Hepatocyte (in vitro differentiated cells): ENCODE measurements at places on chromosomes 4 and X. TPM values are rescaled to one million over a fixed set of nuclear protein-coding genes. Genes with fewer than 3 reads are reported as not detected.

DNA sequence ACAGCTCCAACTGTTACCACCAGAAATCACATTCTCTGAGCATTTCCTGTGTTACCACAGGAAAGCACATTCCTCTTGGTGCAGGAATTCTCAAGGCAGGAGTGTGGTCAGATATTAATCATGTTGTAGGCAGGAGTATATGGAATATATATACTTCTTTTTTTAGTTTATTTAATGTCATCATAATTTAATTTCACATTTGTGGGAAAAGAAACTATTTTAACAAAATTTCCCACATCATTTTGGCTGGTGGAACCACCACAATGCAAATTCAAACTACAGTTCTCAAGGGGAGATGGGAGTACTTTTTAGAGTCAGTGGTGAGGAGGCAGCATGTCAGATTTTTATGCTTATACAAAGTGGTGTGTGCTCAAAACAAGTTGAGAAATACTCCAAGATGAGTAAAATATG is 139.0 kb downstream of the ATP10D start:
- no peaks in the 10 kb centered on the region for H3K4me1 ChIP-seq
- H3K27ac ChIP-seq, result no peak overlapping the region
- DNase-seq, result no peak

DNA sequence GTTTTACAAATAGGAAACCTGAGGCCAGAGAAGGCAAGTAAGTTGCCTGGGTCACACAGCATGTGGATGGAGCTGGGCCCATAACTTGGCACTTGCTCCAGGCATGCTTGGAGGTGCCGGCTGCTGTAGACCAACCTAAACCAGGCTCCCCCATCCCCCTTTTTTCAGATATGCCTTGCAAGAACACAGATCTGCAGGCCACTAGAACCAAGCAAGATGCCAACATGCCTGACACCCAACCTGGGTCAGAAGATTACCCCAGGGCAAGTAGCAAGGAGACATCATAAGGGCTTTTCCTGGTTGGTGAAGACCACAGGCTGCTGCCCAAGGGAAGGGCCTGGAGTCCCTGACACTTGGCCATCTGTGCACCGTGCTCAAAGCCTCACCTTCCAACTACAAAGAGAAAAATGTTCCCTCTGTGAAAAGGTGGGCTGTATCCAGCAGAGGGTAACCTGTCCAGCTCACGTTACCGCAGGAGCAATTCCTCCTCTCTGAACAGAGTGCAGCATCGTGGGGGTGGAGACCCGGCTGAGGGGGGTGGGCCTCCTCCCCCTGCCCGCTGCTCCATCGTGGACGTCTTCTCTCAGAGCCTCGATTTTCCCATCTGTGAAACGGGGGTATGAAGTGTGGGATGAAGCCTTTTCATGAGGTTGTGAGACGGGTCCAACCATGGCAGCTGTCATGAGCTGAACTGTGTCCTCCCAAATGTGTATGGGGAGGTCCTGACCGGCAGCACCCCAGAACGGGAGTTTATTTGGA is 23.0 kb downstream of the HMX1 start:
- no peaks in the 10 kb centered on the region for H3K4me1 ChIP-seq
- no peak overlapping the region for H3K27ac ChIP-seq
- no peak for DNase-seq
- no peak overlapping the region for H3K4me3 ChIP-seq
- peaks cover 47% of the 10 kb centered on the region for H3K27me3 ChIP-seq

DNA sequence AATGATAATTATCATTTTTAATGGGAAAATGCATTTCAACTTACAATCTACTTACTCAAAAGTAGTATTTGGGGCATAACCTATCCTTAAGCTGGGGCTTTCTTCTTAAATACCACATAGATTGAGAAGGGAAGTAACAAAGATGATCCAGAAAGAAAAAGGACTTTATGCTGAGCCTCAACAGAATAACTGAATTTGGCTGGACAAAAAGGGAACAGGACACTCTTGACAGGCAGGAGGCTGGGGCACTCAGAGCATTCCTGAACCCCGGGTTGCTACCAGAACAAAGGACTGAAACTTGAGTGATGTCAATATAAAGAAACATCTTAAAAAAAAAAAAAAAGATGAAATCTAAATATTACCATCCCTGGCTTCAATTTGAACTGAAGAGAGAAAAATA is 23.9 kb downstream of the RELL1 start:
- no peaks in the 10 kb centered on the region for H3K36me3 ChIP-seq
- no peak overlapping the region for H3K27ac ChIP-seq
- DNase-seq, result no peak
- H3K4me1 ChIP-seq, result peaks cover 48% of the 10 kb centered on the region
- no peaks in the 10 kb centered on the region for H3K27me3 ChIP-seq
- H3K4me3 ChIP-seq, result no peak overlapping the region

The SPARCL1 gene
- polyA plus RNA-seq, result 15.2 and 15.7 TPM in 2 replicates

- no peak for DNase-seq
- no peaks in the 10 kb centered on the region for H3K4me1 ChIP-seq
- H3K27ac ChIP-seq, result no peak overlapping the region
Observed at GRCh38 chrX:119784747-119785446, 6.5 kb downstream of the RPL39 start.

DNA sequence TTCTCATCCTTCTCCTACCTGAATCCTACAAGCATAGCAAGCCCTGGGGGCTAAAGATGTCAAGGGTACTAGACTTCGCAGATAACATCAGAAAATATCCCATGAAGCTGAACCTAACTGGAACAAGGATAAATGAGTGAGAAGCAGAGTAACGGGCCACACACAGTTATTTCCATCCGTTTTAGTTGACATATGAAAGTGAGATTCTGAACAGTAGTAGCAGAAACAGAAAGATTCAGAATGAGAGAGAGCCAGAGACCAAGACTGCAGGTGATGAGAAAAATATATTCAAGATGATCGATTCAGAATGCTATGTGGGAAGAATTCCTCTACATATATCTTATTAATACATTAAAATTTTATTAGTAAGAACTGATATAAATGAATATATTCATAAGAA is 165.1 kb downstream of the TSPAN5 start:
- H3K27ac ChIP-seq, result no peak overlapping the region
- H3K4me3 ChIP-seq, result no peak overlapping the region
- no peaks in the 10 kb centered on the region for H3K36me3 ChIP-seq

The VCX gene
- not detected in 2 replicates for polyA plus RNA-seq

DNA sequence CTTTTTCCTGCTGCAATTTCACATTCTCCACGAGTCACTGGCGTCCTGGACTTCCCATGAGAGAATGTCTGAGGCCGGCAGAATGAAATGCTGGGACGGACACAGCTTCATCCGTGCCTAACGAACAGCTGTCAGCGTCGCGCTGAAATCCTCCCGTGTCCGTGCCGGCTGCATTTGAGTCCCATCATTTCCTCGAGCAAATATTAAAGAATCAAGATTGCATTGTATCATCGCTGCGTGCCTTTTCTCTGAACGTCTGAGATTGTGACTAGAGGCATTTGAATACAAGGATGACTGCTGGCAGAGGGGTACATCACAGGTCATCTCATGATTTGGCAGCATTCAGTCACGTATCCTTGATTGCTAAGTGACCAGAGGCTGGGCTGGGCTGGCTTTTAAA is 279.9 kb downstream of the ASMT start:
- no peaks in the 10 kb centered on the region for H3K27me3 ChIP-seq
- H3K4me1 ChIP-seq, result no peaks in the 10 kb centered on the region
- no peak overlapping the region for H3K4me3 ChIP-seq
- no peak for DNase-seq

GRCh38 chrX:34341258-34341657 is 209.1 kb upstream of the FAM47A start:
- H3K27ac ChIP-seq, result no peak overlapping the region
- peak; percentile 7 for DNase-seq
- H3K36me3 ChIP-seq, result no peaks in the 10 kb centered on the region

- H3K27ac ChIP-seq, result peak overlapping the region; percentile 87
- no peak overlapping the region for H3K4me3 ChIP-seq
- peaks cover 20% of the 10 kb centered on the region for H3K4me1 ChIP-seq
- DNase-seq, result no peak
Observed at GRCh38 chr4:7828793-7829301, 110.8 kb downstream of the AFAP1 start.

GRCh38 chrX:154426916-154427770 is 1.3 kb upstream of the ATP6AP1 start:
- DNase-seq, result no peak
- H3K27me3 ChIP-seq, result no peaks in the 10 kb centered on the region
- H3K36me3 ChIP-seq, result no peaks in the 10 kb centered on the region
- no peak overlapping the region for H3K27ac ChIP-seq
- no peak overlapping the region for H3K4me3 ChIP-seq
- H3K4me1 ChIP-seq, result no peaks in the 10 kb centered on the region

DNA sequence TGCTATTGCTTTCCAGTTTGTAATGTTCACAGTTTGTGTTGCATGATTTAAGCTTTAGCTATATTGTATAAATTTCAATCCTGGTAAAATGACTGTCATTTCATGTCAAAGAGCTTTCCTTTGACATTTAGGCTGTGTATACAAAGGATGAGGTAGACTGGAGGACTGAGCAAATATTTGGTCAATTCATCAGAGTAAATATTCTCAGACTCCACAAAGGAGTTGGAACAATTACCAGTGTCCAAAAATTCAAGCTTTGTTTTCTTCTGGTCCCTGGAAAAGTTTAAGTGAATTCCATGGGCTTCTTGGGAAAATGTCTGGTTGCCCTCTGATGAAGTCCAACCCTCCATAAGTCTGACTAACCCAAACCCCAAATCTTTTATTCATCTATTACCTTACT is 682.4 kb downstream of the DACH2 start:
- no peak overlapping the region for H3K27ac ChIP-seq
- no peaks in the 10 kb centered on the region for H3K27me3 ChIP-seq
- DNase-seq, result no peak
- no peaks in the 10 kb centered on the region for H3K36me3 ChIP-seq
- H3K4me3 ChIP-seq, result no peak overlapping the region

DNA sequence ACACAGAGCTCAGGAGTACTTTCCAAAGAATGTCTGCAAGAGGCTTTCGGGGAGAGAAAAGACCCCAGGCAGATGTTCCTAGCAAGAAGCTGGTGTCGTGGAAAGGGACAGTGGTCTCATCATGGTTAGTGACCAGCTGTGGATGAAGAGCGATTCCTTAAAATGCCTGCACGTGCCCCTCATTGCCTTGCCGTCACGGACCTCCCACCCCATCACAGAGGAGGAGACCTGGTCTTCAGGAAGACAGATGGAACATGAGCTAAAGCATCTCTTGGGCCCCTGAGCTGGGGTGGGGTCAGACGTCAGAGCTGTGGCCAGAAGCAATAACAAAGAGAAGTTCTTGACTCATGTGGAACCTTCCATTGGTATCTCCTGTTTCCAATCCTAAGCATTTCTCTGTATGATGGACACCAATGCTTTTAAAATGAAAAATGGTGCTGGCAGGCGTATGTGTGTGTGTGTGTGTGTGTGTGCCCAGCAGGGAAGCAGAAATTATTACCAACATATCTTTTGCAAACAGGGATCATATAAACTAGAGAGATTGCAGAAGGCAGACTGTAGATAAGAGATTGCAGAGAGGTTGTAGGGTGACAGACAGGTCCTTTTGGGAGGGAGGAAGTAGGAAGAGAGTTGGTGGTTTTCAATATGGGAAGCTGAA is 25.2 kb upstream of the ASMTL start:
- no peaks in the 10 kb centered on the region for H3K4me1 ChIP-seq
- no peaks in the 10 kb centered on the region for H3K27me3 ChIP-seq
- H3K4me3 ChIP-seq, result no peak overlapping the region
- no peak overlapping the region for H3K27ac ChIP-seq

The PGAM4 gene
- polyA plus RNA-seq, result not detected in 2 replicates

- H3K36me3 ChIP-seq, result no peaks in the 10 kb centered on the region
- peaks cover 6% of the 10 kb centered on the region for H3K27me3 ChIP-seq
- no peaks in the 10 kb centered on the region for H3K4me1 ChIP-seq
- DNase-seq, result no peak
- no peak overlapping the region for H3K27ac ChIP-seq
- no peak overlapping the region for H3K4me3 ChIP-seq
Observed at GRCh38 chr4:163042306-163042705, 124.4 kb downstream of the NAF1 start.

DNA sequence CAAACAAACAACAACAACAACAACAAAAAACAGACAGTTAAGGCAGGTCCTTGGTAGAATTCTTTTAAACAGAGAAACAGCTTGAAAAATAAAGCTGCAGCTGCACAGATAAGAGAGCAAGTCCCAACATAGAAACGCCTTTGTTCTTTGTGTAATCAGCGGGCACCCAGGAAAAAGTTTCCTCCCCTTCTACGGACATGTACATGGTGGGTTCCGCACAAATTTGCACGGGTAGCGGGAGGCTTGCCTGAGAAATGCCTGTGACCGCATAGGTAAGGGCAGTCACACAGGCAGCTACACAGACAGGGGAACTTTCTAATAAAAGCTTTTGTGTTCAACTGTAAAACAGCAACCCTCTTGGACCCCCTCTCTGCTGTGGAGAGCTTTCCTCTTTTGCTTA is 25.7 kb upstream of the CT47A1 start:
- no peak overlapping the region for H3K27ac ChIP-seq
- H3K27me3 ChIP-seq, result no peaks in the 10 kb centered on the region
- no peak for DNase-seq
- no peak overlapping the region for H3K4me3 ChIP-seq
- peaks cover 5% of the 10 kb centered on the region for H3K4me1 ChIP-seq

The RBM46 gene
- not detected in 2 replicates for polyA plus RNA-seq

GRCh38 chrX:131746491-131746968 is 202.7 kb downstream of the OR13H1 start:
- no peak overlapping the region for H3K27ac ChIP-seq
- no peaks in the 10 kb centered on the region for H3K27me3 ChIP-seq
- no peak for DNase-seq
- no peaks in the 10 kb centered on the region for H3K4me1 ChIP-seq
- no peak overlapping the region for H3K4me3 ChIP-seq

The HERC5 gene
- 1.7 and 2.2 TPM in 2 replicates for polyA plus RNA-seq

GRCh38 chrX:134692233-134692632 is 34.0 kb upstream of the PLAC1 start:
- no peaks in the 10 kb centered on the region for H3K36me3 ChIP-seq
- H3K4me3 ChIP-seq, result no peak overlapping the region
- H3K27me3 ChIP-seq, result no peaks in the 10 kb centered on the region

DNA sequence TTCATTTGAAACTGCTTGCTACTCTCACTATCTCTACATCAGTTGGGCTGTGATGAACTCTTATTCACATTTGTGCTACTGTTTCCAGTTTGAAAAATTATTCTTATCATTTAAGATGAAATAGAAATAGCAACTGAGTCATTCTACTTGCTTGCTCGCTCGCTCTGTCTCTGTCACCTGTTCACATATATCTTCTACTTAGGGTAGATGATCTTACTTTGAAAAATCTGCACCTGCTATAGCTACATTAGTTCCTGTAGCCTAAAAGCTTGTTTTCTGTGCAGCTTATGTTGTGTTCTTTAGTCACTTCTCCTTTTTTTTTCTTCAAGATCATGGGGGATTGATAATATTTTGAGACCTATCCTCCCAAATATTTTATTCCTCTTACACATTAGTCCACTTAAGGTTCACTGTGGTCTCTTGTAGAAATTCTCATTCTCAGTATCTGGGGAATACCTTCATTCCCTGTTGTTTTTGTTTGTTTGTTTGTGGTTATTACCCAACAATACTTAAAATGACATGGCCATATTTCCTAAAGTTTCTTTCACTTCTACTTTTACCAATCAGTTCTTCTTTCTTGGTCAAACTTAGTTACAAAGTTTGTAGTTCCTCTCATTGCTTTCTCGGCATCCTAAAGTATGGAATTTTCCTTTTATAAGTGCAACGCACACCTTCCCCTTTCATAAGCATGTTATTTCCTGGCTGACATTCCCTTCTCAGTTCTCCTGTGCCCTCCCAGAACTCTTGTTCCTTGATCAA is 36.5 kb downstream of the CLCN5 start:
- H3K4me1 ChIP-seq, result no peaks in the 10 kb centered on the region
- H3K27ac ChIP-seq, result no peak overlapping the region
- no peak overlapping the region for H3K4me3 ChIP-seq
- no peak for DNase-seq
